ENCODE measurements at places on chromosomes 2 and 18.

GRCh38 chr18:52152036-52152435, 188.0 kb upstream of the DCC start:
- no peak for DNase-seq

DNA sequence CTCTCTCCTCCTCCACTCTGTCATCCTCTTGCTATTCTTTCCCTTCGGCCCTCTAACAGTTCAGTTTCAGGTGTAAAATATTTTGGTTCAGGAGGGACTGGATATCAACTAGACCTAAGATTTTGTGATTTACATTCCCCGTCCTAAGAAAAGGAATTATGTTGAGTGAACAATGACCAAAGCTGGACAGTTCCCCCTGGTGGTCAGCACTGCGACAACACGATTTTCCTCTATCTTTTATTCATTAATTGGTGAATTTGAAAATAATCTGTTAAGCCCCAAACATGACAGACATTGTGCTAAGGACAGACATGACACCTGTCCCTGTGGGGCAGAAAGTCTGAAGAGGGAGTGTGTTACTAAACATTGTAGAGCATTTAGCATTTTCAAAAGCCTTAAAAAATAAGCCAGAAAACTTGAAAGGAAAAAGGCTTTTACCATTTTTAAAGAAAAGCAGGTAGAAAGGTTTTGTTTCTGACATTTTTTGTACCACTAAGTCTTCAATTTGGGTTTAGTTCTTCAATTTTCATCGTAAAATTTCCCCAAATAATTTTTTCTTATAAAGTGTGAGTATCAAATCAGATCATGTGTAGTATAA, 28.4 kb upstream of the GTF2A1L start:
- no peak for DNase-seq

- DNase-seq = peak; percentile 32
Observed at GRCh38 chr2:231611273-231612108, 18.8 kb downstream of the TEX44 start.

DNA sequence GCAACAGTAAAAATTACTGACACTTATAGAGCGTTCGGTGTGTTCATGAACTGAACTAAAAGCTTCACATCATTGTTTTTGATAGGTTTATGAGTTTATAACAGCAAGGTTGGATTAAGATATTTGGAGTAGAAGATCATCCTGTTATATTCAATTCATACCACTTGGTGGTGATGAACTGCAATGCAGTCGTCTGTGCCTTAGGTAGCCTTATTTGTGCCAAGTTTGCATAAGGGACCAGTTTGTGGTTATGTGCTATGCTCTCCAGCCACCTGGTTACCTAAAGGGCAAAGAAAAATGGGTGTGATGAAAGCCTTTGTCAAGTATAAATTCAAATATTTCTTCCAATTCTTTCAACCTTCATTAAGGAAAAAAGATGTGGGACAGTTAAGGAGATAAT, 150.9 kb upstream of the KCNH7 start:
- DNase-seq = no peak

GRCh38 chr2:72718876-72719275, 107.0 kb downstream of the EXOC6B start:
- DNase-seq = no peak

GRCh38 chr18:71995904-71996465, 548.2 kb downstream of the CBLN2 start:
- no peak for DNase-seq

DNA sequence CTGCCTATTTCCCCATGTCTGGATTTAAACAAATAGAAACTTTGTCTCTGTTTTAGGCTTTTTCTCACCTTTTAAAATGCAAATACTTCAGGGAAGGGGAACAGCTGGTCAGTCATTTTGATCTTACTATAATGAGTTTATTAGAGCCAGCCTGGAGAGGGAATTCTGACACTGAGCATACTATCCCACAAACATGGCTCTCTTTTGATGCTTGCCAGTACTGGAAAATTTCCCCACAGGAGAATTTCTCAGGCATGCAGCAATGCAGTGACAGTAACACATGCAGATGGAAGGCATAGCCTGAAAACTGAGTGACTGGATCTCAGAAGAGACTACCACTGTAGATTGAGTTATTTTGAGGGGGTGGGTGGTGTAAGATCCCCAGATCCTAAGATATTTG, 974.3 kb upstream of the CELF4 start:
- no peak for DNase-seq

DNA sequence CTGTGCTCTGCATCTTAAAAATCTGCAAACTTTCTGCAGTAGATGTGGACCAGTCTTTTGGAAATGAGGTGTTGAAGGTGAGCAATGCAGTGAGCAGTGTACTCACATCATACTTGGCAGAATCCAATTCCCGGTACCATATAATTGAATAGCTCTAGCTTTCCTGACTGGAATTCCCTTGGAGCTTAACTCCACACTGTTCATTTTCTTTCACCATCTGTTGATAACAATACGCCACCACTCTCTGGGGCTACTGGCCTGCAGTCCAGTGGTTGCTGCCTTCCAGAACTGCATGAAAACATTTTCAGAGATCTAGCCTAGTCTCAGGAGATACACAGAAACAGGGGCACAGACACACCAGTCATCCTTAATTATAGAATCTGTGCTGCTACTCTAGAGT, 820.0 kb upstream of the NXPH2 start:
- DNase-seq = no peak

- DNase-seq = no peak
Observed at GRCh38 chr2:73359915-73360697, 25.5 kb upstream of the ALMS1 start.

- DNase-seq = no peak
Observed at GRCh38 chr2:5693287-5694201, 1.4 kb downstream of the SOX11 start.

DNA sequence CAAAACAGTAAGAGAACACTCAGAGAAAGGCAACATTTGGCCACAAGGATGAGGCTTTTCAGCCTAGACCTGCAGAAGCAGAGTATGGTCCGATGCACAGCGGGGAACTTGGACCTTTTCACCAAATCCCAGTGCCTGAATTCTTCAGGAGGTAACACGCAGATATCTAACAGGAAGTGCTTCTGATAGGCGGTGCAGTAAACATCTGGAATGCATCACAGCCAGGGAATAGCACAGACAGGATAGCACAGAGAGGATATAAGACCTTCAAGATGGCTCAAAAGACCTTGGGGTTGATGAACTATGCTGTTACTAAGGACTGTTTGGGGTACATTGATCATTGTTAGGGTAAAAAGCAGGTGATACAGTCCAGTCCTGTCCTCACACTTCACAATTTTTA, 1.7 kb downstream of the TMEM127 start:
- DNase-seq = no peak

- DNase-seq = no peak
Observed at GRCh38 chr2:191165176-191165643, 14.4 kb upstream of the STAT4 start.

GRCh38 chr2:65974067-65974723, 460.7 kb upstream of the MEIS1 start:
- DNase-seq = no peak

DNA sequence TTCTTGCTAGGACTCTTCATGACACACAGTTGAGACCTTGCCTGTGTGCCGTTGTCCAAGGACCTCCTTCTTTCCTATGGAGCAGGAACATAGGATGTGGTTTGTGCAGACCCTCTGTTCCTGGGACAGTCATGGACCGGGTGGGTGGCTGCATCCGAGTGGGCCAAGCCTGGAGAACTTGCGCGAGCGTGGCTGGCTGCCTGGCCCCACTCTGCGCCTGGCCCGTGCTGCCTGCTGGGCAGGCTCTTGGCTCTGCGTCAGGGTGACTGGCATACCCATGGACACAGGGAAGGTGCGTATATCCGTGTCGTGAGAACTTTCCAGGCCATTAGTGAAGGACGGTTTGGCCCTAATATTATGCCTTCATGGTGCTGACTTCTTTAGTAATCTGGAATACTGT, 68.2 kb downstream of the DCDC2C start:
- DNase-seq = no peak

GRCh38 chr2:59383473-59383872, 1142.3 kb upstream of the FANCL start:
- DNase-seq = no peak

- no peak for DNase-seq
Observed at GRCh38 chr18:8003878-8004675, 437.0 kb downstream of the PTPRM start.

GRCh38 chr2:171557363-171557762, 35.1 kb downstream of the CYBRD1 start:
- DNase-seq = peak; percentile 6

DNA sequence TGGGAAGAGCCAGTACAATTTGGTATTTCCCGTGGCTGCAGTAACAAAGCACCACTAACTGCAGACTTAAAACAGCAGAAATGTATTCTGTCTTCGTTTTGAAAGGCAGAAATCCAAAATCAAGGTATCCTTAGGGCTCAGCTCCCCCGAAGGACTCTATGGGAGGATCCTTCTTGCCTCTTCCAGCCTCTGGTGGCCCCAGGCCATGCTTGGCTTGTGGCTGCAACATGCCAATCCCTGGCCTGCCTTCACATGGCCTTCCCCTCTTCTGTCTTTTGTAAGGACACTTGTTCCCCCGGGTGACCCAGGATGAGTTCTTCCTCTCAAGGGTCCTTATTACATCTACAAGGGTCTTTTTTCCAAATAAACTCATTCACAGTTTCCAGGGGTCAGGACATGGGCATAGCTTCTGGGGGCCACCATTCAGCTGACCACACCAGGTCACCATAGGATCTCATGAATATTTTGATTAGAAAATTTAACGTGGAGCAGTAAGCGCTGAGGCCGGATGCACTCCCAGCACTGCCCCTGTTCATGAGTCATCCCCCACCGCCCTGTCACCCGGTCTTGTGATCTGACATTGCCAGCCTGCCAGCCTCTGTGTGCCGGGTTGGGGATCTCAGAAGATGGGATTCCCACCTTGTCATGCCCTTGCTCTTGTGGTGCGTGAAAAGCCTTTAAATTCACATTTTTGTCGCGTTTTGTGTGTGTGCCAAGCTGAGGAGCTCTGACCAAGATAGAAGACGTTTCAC, 61.2 kb upstream of the B3GNT7 start:
- DNase-seq = no peak

- no peak for DNase-seq
Observed at GRCh38 chr2:222671259-222672067, at the start of gene MOGAT1. TSS of gene MOGAT1 (plus strand) at chr2:222671658. CDS start at chr2:222671786, 128 bp downstream.

DNA sequence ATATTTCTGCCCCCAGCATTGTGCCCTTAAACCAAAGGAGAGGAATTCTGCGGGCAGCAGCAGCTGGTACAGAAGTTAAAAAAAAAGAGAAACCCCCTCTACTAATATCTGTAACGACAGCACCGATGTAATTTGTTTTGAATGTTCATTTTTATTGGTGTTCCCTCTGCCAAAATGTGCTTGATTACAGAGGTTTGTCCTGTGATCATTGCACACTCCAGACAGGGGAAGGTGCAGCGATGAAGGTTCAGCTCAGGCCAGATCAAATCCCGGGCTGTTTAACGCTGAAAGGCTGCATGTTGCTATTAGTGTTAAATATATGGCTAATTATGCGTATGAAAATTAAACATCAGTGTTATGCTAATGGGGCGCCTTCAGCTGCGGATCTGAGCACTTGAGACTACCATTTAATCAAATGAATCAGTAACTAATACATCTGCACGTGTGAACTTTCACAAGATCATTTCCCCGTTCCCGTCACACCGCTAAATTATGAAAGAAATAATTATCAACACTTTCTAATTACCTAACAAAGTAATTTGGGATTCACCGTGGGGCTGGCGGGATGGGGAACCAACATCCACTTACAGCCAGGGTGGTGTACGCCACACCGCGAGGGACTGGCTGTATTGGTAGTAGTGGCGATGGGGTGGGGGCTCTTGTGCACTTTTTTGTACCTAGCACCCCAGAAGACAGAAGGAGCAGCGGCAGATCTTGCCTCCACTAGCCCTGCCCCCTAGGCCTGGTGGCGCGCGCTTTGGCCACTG, 1.5 kb upstream of the DLX1 start:
- peak; percentile 57 for DNase-seq

Measured in stimulated activated effector memory CD8-positive, alpha-beta T cell treated with anti-CD3 and anti-CD28 coated beads, Interleukin-12 subunit alpha, Interleukin-12 subunit beta, amount 100 ng/mL, for 72 hours (primary cell).